T-helper 2 cell (primary cell): ENCODE measurements at places on chromosomes 3 and 15.

DNA sequence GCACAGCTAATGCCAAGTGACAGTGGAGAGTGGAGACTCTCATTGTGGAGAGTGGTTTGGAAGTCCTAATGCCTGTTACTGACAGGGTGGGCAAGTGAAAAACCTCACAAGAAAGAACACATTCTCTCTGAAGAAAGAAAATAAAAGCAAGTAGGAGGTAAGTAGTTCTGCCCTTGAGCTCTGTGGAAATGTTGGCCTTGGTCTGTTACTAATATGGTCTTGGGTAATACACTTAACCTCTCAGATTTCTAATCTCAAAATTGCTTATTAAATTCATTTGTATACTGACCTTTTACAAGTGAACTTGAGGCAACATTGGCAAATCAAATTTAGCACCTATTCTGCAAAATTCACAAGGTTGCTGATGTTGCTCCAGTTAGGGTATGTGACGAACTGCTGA, 291.6 kb upstream of the CBLB start:
- no peak for DNase-seq

DNA sequence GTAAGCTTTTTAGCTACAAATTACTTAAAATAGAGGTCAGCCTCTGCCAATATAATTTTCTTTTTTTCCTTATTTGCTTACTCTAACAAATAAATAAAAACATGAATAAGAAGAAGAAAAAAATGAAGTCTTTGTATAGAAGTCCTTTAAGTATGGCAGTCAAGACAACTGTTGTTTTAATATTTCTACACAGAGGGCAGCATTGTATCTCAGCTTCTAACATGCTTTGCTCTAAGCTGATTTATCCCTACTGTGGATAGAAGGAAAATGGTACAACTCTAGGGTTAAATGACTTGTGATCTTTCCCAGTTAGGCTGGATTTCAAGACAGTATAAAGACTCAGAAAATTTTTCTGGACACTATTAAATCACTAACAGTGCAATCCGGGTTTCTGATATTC, 104.3 kb upstream of the MEIS2 start:
- no peak for DNase-seq

DNA sequence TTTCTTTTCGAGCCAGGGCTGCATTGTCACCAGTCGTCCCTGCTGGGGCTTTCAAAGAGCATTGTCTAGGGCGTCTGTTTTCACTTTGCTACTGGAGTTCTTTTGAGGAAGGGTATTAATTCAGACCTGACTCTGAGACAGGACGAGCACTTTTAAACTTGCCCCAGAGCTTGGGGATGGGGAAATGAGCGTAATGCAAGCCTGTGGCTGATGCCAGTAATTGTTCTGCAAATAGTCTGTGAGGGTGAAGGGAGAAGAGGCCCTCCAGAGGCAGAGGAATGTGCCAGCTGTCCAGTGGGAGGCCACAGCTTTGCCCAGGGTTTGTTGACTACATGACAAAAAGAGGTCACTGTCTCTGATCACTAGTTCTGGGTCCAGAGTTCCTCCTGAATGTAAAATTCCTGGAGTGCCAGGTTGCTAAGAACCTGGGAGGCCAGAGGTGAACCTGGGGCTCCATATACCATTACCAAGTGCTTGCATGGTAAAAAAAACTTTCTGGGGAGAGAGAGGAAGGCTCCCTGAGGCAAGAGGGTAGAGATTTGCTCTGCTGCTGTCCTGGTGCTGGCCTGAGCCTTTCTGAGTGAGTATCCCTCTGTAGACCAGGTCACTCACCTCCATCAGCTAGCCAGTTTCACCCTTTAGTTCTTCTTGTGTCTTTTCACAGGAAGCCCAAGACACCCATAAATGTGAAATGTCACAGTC, 14.8 kb downstream of the EEFSEC start:
- no peak for DNase-seq

GRCh38 chr3:32492684-32493436, 9.8 kb downstream of the CMTM6 start:
- DNase-seq = no peak

- no peak for DNase-seq
Observed at GRCh38 chr15:56844892-56845291, 73.6 kb upstream of the TCF12 start.

DNA sequence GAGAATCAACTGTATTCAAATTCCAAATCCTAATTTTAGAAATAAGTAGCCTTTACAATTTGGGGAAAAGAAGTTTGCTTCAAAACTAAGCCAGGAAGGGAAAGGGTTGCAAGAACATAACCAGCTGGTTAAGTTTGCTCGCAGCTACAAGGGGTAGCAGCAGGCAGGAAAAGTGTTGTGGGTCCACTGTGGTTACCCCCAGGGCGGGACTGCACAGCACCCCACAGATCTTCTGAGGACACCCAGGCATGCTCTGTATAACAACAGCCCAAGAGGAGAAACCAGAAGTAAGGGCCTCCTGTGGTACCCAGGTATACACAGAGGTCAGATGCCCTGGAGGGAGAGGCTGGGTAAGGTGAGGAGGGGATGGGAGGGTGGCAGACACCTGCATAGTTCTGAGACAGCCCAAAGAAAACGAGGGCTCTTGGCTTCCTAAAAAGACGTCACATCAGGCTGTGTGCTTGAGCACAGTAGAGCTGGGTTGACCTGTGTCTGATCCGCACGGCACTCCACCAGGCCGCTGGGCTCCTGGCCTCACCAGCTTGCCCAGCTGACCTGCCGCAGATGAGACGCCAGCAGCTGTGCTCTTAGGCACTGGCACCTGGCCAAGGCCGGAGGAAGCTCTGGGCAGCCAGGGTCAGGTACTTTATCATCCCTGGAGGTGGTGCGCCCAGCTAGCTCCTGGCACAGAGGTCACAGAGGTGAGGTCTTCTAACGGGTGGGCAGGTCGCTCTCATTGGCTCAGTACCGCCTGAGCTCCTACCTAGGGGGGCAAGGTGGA, 81.8 kb upstream of the SNRPA1 start:
- no peak for DNase-seq

DNA sequence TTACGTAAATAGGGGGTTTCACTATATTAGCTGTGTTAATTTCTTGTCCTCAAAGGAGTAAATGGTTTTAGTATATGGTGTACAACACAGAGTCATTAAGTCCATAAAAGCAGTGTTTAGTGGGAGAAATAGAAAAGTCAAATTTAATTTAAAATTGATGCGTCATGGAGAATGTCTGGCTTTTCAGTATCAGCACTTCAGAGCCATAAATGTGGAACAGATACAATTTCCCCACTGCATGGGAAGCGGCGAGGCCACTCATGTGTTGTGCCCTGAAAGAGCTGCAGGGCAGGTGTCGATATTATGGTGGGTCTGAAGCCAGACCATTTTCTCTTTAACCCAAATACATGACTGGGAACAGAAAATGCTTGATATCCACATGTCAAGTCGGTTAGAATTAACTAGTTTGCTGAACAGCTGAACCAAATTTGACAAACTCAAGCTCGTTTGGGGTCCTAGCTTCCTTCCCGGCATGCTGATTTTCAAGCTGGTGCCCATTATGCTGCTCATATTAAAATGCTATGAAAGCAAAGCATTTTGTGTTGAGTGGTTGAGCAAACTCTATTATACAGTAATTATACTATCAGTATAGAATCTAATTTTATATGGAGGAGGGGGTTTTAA, 364.6 kb upstream of the TBL1XR1 start:
- no peak for DNase-seq

GRCh38 chr3:187398955-187399354, 30.8 kb downstream of the RTP4 start:
- DNase-seq = no peak

DNA sequence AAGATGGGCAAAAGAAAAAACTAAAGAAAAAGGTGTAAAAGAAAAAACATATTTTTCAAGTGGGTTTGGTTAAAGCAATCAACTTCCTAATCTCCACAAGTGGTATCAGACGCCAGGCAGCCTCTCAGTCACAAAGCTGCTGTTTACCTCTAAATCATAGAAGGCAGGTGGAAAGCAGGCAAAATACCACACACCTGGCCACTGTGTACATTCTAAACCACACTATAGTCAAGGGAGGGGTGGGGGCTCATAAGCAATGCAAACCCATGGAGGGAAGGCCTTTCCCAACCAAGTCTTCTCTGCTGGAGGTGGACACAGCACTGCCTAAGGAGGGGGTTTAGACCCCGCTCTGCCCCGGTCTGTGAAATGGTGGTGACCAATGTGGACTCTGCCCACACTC, 50.4 kb downstream of the MCF2L2 start:
- DNase-seq = no peak

- DNase-seq = no peak
Observed at GRCh38 chr3:136330900-136331299, 80.8 kb downstream of the PCCB start.

GRCh38 chr3:71926262-71926600, 141.3 kb upstream of the PROK2 start:
- DNase-seq = no peak

DNA sequence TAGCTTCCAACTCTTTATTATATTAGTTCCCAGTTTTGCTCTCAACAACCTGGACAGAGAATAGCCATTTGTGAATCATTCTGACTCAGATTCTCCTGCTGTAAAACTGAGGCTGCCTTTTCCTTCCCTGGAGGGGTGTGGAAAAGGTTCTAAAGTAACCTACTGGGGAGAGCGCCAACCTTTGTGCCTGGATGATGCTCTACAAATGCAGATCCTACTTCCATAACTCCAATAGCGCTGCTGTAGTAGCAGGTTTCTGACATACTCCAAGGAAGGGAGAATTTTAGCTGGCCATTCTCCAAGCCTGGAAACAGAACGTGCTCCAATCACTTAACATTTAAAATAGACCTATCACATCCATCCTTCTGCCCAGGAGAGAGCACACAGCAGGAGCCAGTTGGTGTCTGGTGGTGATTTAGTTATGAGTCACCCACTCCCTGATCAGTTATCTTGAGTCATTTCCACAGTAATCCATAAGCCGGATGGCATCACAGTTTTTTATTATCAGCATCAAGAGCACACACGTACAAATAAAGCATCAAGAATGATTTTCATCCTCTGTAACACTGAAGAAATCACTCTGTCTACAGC, 38.3 kb downstream of the MYH15 start:
- no peak for DNase-seq
